ENCODE measurements at places on chromosomes 2 and 18. TPM values are rescaled to one million over a fixed set of nuclear protein-coding genes. Genes with fewer than 3 reads are reported as not detected.

DNA sequence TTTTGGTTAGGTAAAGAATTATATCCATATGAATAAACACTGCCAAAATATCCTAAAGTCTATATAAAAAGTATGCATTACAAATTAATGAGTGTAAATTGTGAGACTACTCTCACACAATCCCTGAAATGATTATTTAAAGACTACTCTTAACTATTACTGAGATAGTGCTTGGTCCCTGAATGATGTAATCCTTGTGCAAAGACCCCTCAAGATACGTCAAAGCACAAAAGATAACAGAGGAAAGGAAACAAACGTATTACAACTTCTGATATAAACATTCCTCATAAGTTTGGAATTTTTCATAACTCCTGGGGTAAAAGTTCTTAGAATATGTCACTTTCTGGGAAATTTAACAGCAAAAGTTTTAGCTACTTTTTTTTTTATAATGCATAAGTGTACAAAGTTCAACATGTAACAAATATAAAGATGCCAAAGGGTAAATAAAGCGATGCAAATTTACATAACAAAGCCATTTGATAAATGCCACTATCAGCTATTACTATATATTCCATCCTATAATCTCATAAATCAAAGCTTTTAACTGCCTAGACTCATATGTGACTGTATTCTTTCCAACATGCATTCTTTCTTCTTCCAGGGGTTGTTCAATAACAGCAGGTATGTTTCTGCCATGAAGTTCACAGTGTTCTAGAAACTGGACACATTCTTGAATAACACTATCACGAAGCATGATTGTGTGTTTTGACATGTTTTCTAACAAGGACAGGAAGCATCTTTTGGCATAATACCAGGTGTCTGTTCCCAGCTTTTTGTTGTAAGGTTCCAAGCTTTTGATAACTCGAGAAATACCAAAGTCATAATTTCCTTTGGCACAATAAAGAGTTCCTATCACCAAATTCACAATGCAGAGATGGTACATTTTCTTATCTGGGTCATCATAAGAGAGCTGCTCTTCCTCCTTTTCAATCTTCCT is 158.0 kb downstream of the AGPS start:
- peaks cover 3% of the 10 kb centered on the region for H3K4me1 ChIP-seq
- no peaks in the 10 kb centered on the region for H3K27me3 ChIP-seq
- no peak overlapping the region for H3K27ac ChIP-seq
- H3K4me3 ChIP-seq: no peak overlapping the region

GRCh38 chr2:96145036-96145847 is at the start of gene DUSP2:
TSS of gene DUSP2 (minus strand) at chr2:96145440. CDS start at chr2:96145354, 86 bp downstream.
- peak; percentile 96 for DNase-seq
- no peaks in the 10 kb centered on the region for H3K36me3 ChIP-seq
- H3K4me1 ChIP-seq: peaks cover 34% of the 10 kb centered on the region

DNA sequence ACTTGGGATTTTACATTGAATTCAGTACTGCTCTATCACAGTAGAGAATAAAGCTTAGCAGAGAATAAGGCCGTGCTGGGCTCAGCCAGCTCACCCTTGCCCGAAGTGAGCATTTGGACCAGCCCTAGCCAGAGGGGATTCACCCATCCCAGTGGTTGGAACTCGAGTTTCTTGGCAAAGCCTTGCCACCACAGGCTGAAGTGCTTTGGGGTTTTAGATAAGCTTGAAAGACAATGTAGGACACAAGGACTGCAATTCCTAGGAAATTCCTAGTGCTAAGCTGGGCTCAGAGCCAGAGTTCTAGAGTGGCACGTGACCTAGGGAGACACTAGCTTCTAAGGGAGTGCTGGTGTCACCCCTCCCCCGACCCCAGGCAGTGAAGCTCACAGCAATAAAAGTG is 28.0 kb downstream of the SERPINB11 start:
- DNase-seq: no peak
- H3K4me3 ChIP-seq: no peak overlapping the region
- no peaks in the 10 kb centered on the region for H3K4me1 ChIP-seq
- no peak overlapping the region for H3K27ac ChIP-seq

GRCh38 chr2:26946841-26947784 is 23.3 kb upstream of the MAPRE3 start:
- no peaks in the 10 kb centered on the region for H3K36me3 ChIP-seq
- H3K4me3 ChIP-seq: peak overlapping the region; percentile 34
- DNase-seq: peak; percentile 84

MC4R gene
- not detected for total RNA-seq

IL36RN gene
- total RNA-seq: not detected

Data from upper lobe of left lung (tissue), 6 donors.